ENCODE measurements at places on chromosomes 7 and 10.
A peak's percentile ranks its signal among the peaks of the same experiment; 100 is the strongest.

DNA sequence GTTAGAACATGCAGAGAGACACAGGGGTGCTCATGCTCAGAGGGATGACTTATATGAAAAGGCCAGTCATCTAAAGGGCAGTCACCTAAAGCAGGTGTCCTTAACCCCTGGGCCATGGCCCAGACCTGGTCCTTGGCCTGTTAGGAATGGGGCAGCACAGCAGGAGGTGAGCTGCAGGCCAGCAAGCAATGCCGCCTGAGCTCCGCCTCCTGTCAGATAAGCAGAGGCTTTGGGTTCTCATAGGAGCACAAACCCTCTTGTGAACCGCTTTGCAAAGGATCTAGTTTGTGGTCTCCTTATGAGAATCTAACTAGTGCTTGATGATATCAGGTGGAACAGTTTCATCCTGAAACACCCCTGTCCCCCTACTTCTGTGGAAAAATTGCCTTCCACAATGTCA lies 14.5 kb downstream of the ANKRD7 start:
- DNase-seq, result no peak

DNA sequence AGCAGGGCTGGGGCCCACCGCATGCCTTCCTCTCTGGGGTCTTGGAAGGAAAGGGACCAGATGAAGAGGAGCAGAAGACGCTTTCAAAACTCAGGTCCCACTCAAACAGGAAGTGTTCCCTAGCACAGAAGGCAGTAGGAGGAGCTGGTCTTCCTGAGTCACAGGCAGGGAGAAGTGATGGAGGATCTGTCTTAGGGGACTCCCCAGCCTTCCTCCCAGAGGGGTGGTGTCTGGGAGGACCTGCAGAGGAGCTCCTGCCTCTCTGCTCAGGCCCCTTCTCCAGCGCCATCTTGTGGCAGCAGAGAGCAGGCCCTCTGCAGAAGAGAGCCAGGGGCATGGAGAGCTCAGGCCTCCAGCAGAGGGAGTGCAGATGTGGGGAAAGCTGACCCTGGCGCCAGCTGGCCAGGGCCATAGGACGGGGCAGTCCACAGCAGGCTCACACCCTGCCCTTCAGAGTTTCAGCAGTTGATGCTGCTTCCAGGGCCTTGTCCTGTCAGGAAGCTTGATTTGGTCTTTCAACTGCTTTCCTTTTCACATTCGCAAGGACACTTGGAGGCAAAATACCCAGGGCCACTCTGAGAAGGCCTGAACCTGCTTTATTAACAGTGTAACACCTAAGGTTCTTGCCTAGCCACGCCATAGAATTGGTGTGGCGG lies 62.2 kb upstream of the TARP start:
- DNase-seq, result peak; percentile 84

DNA sequence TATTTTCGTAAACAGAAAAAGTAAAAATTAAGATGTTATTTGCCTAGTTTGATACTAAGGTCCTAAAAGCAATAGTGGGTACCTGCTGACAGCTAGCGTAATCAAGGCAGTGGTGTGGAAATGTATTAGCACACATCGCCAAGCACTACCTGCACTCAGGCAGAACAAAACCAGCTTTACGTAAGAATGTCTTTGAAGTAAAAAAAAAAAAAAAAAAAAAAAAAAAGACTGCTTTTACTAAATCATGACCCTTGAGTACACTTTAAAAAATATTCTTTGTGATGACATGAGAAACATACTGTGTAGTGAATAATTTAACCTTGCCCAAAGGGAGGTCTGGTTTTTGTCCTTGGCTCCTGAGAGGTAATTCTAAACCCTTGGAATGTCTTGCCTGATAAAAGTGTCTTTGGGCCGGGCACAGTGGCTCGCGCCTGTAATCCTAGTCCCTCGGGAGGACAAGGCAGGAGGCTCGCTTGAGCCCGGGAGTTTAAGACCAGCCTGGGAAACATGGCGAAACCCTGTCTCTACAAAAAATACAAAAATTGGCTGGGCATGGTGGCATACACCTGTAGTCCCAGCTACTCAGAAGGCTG lies 12.7 kb downstream of the XRCC2 start:
- DNase-seq, result peak; percentile 31

DNA sequence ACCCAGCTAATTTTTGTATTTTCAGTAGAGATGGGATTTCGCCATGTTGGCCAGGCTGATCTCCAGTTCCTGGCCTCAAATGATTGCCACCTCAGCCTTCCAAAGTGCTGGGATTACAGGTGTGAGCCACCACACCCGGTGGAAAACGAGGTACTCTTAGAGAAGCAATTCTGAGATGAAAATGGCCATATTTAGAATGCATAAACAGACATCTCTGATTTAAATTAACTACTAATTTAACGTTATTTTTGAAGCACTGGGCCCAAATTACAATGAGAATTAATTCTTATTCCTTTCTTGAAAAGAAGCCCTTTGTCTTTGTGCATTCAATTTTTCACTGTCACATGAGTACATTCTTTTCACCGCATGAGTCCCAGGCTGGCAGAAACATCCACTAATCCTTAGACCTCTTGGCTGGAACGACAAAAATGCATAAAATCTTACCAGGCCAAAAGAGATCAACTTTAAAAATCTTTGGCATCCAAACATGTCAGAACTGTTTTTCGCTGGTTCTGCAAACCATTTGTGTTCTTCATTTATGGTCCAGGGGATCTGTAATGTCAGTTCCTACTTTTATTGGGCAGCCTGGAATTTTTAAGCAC lies 60.1 kb upstream of the CAPZA2 start:
- DNase-seq, result peak; percentile 63

GRCh38 chr7:1804310-1804709 lies 134.2 kb downstream of the ELFN1 start:
- DNase-seq, result no peak

DNA sequence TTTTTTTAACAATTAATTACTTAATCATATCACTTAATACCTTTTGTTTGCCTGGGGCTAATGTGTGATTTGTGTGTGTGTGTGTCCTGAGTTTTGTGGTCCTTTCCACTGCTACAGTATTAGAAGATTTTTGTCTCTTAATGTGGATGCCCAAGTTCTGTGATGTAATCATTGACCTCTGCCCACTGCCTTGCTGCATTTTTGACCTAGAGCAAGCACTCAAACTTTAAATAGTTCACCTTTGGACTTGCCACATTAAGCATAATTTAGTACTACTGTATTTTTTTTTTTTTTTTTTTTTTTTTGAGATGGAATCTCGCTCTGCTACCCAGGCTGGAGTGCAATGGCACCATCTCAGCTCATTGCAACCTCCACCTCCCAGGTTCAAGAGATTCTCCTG lies 52.7 kb downstream of the VCL start:
- no peak for DNase-seq

GRCh38 chr7:78490524-78490923 lies 692.0 kb downstream of the PHTF2 start:
- DNase-seq, result no peak

GRCh38 chr10:72034040-72034499 lies 54.3 kb downstream of the SPOCK2 start:
- DNase-seq, result no peak

DNA sequence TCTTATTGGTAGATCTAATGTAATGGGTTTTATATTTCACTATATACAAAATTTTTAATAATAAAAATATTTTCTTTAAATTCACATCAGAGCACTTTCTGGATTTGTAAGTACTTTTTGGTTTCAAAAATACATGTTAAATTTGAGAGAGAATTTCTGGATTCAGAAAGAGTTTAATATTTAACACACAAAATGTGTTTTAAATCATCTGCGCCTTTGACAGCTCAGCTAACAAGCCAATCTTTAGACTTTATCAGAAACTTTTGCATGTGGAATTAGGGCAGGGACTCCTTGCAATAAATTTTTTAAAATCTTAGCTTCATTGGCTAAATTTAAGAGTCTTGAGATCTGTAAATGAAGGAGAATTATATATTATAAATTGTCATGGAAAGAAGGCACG lies 32.7 kb upstream of the RHOBTB1 start:
- no peak for DNase-seq

- peak; percentile 54 for DNase-seq
Observed at GRCh38 chr7:76262683-76263402, 39.6 kb upstream of the HSPB1 start.

- no peak for DNase-seq
Observed at GRCh38 chr10:79563426-79563825, 3.2 kb upstream of the SFTPA2 start.

DNA sequence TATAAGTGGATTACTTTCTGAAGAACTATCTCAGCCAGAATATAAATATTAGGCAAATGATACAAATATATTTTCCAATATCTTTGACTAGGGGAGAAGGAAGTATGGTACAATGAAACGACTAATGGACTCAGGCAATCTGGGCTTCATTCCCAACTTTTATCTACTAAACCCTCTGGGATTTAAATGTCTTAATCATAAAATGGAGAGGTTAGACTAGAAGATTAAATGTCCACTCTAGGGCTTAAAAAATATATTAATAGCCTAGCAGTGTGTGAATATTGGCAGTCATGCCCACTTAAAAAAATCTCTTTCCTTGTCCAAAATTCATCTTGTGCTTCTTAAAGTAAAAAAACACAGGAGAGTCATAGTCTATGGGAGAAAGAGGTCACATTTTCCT lies 98.3 kb downstream of the CTTNBP2 start:
- peak; percentile 18 for DNase-seq

GRCh38 chr10:74875966-74876365 lies 49.6 kb downstream of the KAT6B start:
- DNase-seq, result no peak

DNA sequence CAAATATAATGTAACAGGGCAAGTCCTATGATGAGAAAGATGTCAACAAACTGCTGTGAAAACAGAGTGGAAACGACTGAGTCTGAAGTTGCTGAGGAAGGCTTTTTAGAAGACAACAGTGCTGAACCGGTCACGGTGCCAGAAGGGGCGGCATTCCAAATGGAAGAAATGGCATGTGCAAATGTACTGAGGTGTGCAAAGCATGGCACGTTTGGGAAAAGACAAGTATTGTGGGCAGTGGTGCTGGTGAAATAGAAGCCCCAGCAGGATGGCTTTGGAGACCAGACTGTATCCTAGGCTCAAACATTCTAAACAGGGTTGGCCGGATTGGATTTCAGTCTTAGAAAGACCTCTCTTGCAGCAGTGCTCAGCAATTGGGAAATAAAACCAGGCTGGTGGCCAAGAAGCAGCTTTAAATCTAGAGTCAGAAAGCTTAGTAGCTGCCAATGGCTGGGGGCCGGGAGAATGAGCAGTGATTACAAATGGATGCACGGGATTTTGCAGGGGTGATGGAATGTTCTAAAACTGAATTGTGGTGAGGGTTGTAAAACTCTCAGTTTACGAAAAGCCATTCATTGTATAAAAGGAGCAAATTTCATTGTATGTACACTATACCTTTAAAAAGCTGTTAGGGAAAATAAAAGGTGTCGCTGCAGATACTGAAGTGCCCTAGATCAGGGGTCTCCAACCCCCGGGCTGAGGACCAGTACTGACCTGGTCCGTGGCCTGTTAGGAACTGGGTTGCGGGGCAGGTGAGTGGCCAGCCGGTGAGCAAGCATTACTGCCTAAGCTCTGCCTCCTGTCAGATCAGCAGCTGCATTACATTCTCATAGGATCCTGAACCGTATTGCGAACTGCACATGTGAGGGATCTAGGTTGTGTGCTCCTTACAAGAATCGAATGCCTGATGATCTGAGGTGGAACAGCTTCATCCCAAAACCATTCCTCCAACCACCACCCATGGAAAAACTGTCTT lies 141.6 kb downstream of the HIBADH start:
- peak; percentile 75 for DNase-seq

- DNase-seq, result no peak
Observed at GRCh38 chr7:45347804-45348203, 190.2 kb downstream of the RAMP3 start.

GRCh38 chr10:48456361-48456804 lies 148.5 kb downstream of the ARHGAP22 start:
- DNase-seq, result peak; percentile 42

GRCh38 chr7:94366832-94367231 lies 27.9 kb upstream of the COL1A2 start:
- peak; percentile 81 for DNase-seq

DNA sequence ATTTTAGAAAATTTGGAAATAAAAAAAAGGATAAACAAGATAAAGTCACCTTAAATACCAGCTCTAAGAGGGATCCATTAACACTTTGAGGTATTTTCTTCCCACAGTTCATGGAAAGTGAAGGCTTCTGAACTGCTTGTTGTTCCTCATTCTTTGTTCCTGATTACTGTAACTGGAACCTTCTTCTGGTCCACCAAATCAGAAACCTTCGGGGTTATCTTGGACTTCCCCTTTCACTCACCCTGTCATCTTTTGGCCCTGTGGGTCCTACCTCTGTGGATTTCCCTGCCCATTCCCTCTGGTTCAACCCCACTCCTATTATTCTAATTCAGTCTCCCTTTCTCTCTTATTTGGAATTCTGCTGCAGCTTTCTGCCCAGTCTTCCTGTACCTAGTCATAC lies 116.5 kb upstream of the PRPS1L1 start:
- no peak for DNase-seq

- no peak for DNase-seq
Observed at GRCh38 chr7:131045526-131045925, 282.1 kb upstream of the MKLN1 start.

GRCh38 chr7:80950550-80950967 lies 31.7 kb upstream of the SEMA3C start:
- DNase-seq, result peak; percentile 74

GRCh38 chr10:94213980-94214379 lies 148.8 kb downstream of the NOC3L start:
- no peak for DNase-seq

- DNase-seq, result no peak
Observed at GRCh38 chr7:72281308-72281707, 130.8 kb downstream of the CALN1 start.

DNA sequence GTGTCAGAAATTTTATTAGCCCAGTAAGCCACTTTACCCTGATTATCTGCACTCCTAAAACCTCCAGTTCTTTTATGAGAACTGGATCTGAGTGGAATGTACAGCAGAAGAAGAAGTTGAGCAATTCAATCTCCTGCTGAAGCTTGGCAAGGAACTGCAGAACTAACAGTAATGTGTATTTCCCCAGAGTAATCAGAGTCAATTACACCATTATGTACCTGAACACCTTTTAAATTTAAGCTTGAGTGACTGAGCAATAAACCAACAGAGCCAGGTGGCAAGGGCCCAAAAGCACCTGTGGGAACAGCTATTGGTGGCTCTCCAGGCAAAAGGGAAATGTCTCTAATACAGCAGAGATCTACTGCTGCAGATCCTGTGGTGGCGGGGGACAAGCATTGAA lies 40.1 kb upstream of the AKR1C2 start:
- DNase-seq, result peak; percentile 19

Data from amniotic epithelial cell (primary cell).